Osteocyte (in vitro differentiated cells): ENCODE measurements at places on chromosomes 5 and 9.
A peak's percentile ranks its signal among the peaks of the same experiment; 100 is the strongest.

GRCh38 chr5:178336889-178337288, 104.3 kb upstream of the PHYKPL start:
- no peak for DNase-seq
- no peaks in the 10 kb centered on the region for H3K36me3 ChIP-seq
- no peaks in the 10 kb centered on the region for H3K27me3 ChIP-seq
- H3K4me3 ChIP-seq = no peak overlapping the region

- peaks cover 13% of the 10 kb centered on the region for H3K27me3 ChIP-seq
- H3K36me3 ChIP-seq = no peaks in the 10 kb centered on the region
- no peak overlapping the region for H3K4me3 ChIP-seq
- no peak overlapping the region for H3K27ac ChIP-seq
- DNase-seq = no peak
- H3K4me1 ChIP-seq = peaks cover 5% of the 10 kb centered on the region
Measured at GRCh38 chr5:178284093-178284675, 51.6 kb upstream of the PHYKPL start.

DNA sequence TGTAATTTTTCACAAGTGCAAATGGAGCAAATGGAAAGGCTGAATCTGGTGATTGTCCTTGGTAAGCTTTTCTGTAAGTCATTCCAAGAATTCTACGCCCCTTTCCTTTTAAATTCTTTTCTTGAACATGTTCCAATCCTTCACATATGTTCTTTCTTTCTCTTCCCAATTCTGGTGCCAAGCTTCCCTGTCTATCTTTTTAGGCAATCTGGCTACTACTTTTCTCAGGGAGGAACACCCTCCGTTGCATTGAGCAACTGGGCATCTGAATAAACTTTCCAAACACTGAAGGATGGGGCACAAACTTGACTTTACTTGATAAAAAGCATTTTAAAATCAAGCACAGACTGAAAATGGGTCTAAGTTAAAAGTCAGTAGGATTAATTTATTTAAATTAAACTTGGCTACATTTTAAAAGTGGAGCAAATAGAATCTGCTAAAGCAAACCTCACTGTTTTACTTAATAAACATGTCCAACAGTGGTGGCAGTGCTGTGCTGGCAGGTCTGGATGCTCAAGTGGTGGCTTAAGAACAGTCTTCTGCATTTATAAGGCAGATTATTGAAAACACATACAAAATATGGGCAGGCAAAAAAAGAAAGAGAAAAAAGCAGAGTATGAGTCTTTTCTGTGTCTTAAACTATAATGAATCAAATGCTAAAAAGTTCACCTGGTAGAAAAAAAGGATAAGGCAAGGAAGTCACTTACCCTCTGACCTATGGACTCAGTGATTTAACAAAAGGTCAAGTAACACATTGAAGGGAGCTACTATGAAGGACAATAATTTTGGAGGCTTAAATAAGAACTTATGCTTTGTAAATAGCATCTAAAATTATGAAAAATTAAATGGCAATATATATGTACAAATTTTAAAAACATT, 5.4 kb downstream of the ELL2 start:
- H3K27me3 ChIP-seq = no peaks in the 10 kb centered on the region
- peak overlapping the region; percentile 42 for H3K27ac ChIP-seq
- H3K36me3 ChIP-seq = peaks cover 22% of the 10 kb centered on the region
- H3K4me1 ChIP-seq = peaks cover 74% of the 10 kb centered on the region
- DNase-seq = no peak

- peak overlapping the region; percentile 96 for H3K4me3 ChIP-seq
- DNase-seq = peak; percentile 85
- H3K36me3 ChIP-seq = peaks cover 2% of the 10 kb centered on the region
- H3K4me1 ChIP-seq = peaks cover 35% of the 10 kb centered on the region
Measured at GRCh38 chr9:34047864-34048726, 592 bp downstream of the UBAP2 start.

DNA sequence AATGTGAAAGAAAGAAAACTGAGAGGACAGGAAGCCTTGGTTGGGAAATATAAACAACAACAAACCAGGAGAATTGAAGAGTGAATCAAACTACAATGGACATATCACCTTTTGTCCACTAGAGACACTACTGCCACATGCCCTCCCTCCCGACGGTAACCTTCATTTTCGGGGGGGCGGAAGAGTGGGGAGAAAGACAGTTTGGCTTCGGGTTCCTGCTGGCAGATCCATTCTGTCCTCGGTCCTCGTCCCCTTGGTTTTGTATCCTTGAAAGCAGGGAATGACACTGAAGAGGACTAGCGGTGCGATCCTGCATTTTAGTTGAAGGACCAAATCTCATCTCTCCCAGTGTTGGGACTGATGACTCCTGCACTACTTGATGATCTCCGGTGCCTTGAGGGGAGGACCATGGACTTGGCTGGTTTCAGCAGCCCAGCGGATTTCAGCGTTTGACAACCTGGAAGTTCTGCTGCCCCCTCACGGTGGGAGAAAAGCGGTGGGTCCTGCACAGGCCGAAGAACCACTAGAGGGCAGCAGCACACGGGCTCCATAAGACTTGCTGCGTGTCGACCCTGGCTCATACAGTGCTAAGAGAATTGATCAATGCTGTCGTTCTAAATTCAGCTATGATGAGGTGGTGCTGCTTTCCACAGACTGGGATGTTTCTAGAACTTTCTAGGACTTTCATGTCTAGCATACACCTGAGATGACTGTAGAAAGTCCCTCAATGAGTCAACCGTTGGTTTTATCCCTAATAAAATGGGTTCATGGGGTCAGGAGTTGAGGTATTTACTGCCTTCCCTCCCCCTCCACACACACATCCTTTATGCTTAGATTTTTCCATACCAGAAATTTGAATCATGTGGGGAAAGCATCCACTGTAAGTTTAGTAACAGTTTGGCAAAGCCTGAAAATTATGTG, 15.1 kb upstream of the ZNF131 start:
- H3K27me3 ChIP-seq = no peaks in the 10 kb centered on the region
- H3K27ac ChIP-seq = peak overlapping the region; percentile 57
- peak; percentile 94 for DNase-seq
- H3K4me3 ChIP-seq = peak overlapping the region; percentile 65

GRCh38 chr5:856531-857425, 6.0 kb upstream of the ZDHHC11 start:
- no peaks in the 10 kb centered on the region for H3K4me1 ChIP-seq
- H3K4me3 ChIP-seq = no peak overlapping the region
- no peak overlapping the region for H3K27ac ChIP-seq
- H3K36me3 ChIP-seq = no peaks in the 10 kb centered on the region

DNA sequence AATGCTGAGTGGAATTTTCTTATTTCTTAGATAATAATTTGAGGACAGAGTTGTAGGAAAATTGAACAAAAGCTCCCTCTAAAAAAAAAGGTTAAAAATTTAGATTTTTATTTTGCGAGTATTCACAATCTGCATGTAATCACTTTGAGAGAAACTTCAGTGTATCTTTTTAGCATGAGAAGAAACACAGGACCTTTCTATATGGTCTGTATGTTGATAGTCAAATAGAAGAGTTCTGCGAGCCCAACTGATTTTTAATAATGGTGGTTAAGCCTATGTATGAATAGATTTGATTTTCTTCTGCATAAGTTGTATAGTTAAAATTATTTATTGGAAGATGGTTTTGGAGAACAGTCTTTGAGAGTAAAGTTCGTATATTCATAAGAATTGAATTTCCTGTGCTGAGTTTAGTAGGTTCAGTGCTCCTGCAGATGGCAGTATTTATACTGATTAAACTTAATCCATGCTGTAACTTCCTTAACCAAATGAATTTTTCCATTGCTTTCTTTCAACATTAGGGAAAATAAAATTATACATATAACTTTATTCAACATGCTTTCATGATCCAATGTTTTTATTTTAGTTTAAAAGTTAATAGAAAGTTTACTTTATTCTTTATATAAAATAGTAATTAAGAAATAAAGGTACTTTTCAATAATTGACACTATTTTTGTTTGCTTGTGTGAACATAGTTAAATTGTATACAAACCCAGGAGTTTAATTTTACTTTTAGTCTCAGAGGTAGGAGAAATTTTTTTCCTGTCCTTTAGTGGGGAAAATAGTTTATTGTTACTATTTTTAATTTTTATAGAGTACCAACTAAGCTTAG, 19.6 kb downstream of the TCERG1 start:
- no peak overlapping the region for H3K27ac ChIP-seq
- no peak for DNase-seq
- H3K27me3 ChIP-seq = no peaks in the 10 kb centered on the region
- peaks cover 8% of the 10 kb centered on the region for H3K4me1 ChIP-seq
- H3K4me3 ChIP-seq = no peak overlapping the region

GRCh38 chr9:129451089-129451656, 169.7 kb downstream of the C9orf50 start:
- H3K27ac ChIP-seq = peak overlapping the region; percentile 76
- H3K4me1 ChIP-seq = peaks cover 34% of the 10 kb centered on the region
- H3K36me3 ChIP-seq = no peaks in the 10 kb centered on the region
- no peak overlapping the region for H3K4me3 ChIP-seq
- no peaks in the 10 kb centered on the region for H3K27me3 ChIP-seq

GRCh38 chr9:37923796-37924427, 20.0 kb upstream of the SLC25A51 start:
- no peak overlapping the region for H3K27ac ChIP-seq
- peaks cover 17% of the 10 kb centered on the region for H3K4me1 ChIP-seq
- H3K27me3 ChIP-seq = no peaks in the 10 kb centered on the region
- no peak overlapping the region for H3K4me3 ChIP-seq
- H3K36me3 ChIP-seq = peaks cover 4% of the 10 kb centered on the region

DNA sequence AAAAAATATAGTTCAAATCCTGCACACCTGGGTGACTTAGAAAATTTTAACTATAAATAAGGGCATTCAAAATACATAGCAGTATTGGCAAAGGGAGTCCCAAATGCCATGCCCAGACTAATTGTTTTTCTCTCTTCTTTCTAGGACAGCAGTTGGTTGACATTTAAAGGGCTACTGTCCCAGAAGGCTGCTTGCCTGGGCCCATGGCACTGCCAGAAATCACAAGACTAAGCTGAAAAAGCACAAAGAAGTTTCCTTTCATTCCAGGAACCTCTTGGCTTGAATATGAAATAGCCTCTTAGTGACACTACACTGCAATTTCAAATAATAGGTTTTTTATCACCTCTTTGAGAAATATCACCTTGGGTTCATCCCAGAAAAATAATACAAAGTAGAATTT, 388.9 kb upstream of the TRPC7 start:
- peaks cover 5% of the 10 kb centered on the region for H3K27me3 ChIP-seq
- peaks cover 17% of the 10 kb centered on the region for H3K4me1 ChIP-seq
- H3K4me3 ChIP-seq = no peak overlapping the region
- H3K27ac ChIP-seq = no peak overlapping the region
- no peaks in the 10 kb centered on the region for H3K36me3 ChIP-seq

- no peak for DNase-seq
- no peaks in the 10 kb centered on the region for H3K4me1 ChIP-seq
- no peaks in the 10 kb centered on the region for H3K36me3 ChIP-seq
- no peak overlapping the region for H3K27ac ChIP-seq
- peaks cover 5% of the 10 kb centered on the region for H3K27me3 ChIP-seq
- H3K4me3 ChIP-seq = no peak overlapping the region
Measured at GRCh38 chr9:903886-904285, 62.4 kb downstream of the DMRT1 start.
